Esophagus squamous epithelium (tissue), 5 donors: ENCODE measurements at places on chromosomes 7 and 10. TPM values are rescaled to one million over a fixed set of nuclear protein-coding genes. Genes with fewer than 3 reads are reported as not detected.
A peak's percentile ranks its signal among the peaks of the same experiment; 100 is the strongest.

DNA sequence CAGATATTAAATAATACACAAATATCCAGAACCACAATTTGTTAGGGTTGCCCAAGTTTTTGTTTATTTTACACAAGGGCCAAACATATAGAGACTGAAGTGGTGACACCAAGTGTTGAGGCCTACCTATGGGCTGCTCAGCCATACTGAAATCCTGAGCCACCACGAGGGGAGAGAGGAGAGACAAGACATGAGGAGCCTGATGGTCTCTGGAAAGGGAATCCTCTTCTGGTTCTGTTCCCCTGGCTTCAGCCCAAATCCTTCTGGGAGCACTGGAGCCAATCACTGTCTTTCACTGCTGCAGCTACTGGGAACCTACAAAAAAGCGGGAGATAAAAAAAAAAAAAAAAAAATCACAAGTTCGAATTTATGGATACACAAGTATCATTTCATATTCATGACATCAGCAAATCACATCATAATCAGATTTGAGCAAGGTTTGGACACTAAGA lies 1.9 kb downstream of the SKIDA1 start:
- H3K4me3 ChIP-seq, result no peak overlapping the region
- no peaks in the 10 kb centered on the region for H3K36me3 ChIP-seq
- no peak for DNase-seq
- no peaks in the 10 kb centered on the region for H3K27me3 ChIP-seq
- peaks cover 10% of the 10 kb centered on the region for H3K4me1 ChIP-seq

RTKN2 gene
- total RNA-seq, result 10.8 TPM

GRCh38 chr7:37657816-37658215 lies 25.8 kb upstream of the GPR141 start:
- H3K36me3 ChIP-seq, result no peaks in the 10 kb centered on the region
- DNase-seq, result no peak
- no peaks in the 10 kb centered on the region for H3K4me1 ChIP-seq
- H3K27ac ChIP-seq, result no peak overlapping the region
- no peaks in the 10 kb centered on the region for H3K27me3 ChIP-seq
- no peak overlapping the region for H3K4me3 ChIP-seq

DPCD gene
- total RNA-seq, result 17.4 TPM

DNA sequence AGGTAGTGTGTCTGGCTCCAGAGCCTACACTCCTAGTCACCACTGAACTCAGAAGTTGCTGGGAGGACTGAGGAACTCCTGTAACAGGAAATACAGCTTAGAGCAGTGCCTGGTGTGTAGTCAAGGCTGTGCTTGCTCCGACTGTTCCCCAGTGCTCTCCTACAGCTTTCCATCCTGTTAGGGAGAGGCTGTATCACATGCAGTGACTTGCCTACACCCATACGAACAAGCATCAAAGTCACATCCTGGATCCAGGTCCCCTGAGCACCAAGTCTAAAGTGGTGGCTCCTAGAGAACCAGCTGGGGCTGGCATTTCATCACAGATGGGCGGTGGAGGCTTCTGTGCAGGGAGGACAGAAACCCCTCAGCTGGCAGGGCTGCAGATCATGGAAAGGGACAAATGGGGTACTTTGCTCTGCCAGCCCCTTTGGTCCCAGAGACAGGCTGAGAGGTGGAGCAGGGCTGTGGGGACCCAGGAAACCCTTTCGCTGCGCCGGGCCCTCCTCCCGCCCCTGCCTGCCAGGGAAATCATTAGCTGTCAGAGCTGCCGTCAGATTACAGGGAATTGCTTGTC lies 7.7 kb downstream of the ASB10 start:
- no peak overlapping the region for H3K4me3 ChIP-seq
- no peaks in the 10 kb centered on the region for H3K36me3 ChIP-seq
- no peaks in the 10 kb centered on the region for H3K4me1 ChIP-seq
- no peak overlapping the region for H3K27ac ChIP-seq

TMEM236 gene
- total RNA-seq, result 0.13 TPM

DNA sequence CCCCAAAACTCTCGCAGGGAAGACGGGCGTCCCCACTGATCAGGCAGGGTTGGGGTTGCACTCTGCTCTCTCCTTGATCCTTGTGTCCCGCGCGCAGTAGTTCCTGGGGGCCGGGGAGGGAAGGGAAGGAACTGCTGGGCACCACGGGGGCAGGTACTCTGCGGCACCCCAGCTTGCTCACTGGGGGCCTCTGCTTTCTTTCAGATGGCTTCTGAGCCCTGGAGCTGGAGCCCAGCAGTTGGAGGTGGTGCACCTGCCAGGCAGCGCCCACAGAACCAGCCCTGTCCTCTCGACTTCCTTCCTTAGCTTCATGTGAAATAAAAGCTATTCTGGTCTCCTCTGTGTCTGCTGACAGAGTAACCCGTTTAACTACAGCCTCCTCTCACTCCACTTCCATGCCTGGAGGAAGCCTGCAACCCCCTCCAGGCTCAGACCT lies 12.2 kb downstream of the PLAC9 start:
- no peak for DNase-seq
- H3K4me3 ChIP-seq, result peak overlapping the region; percentile 44
- no peaks in the 10 kb centered on the region for H3K36me3 ChIP-seq
- H3K27ac ChIP-seq, result peak overlapping the region; percentile 61
- H3K4me1 ChIP-seq, result peaks cover 10% of the 10 kb centered on the region
- H3K27me3 ChIP-seq, result no peaks in the 10 kb centered on the region

GARIN1A gene
- total RNA-seq, result 0.19 TPM

- H3K36me3 ChIP-seq, result no peaks in the 10 kb centered on the region
- no peaks in the 10 kb centered on the region for H3K4me1 ChIP-seq
- no peaks in the 10 kb centered on the region for H3K27me3 ChIP-seq
- DNase-seq, result no peak
These were observed 6.9 kb downstream of the LYZL1 start for GRCh38 chr10:29295813-29296212.

DNA sequence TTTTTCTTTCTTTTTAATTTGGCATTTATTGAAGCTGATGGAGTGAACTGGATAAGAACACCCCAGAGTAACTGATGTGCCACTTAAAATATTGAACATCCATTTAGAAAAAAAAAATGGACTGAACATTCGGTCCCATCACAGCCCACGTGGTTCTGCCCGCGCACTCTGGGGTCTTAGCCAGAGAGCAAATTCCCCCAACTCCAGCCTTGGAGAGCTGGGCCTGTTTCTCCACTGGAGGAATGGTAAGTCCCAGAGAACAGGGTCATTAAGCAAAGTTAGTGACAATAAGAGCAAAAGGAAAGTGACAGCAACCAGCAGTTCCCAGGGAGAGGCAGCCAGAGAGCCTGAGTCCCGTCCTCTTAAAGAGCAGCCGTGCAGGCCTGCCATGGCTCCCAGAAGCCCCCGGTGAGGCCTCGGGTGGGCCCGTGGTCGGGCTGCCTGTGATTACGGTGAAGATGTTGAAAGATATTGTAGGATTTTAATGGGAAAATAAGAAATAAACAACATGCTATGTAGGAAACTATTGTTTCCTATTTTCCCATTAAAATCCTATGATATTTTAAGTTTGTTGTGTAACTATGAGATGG lies 487.9 kb upstream of the MKI67 start:
- no peak for DNase-seq
- no peak overlapping the region for H3K4me3 ChIP-seq
- H3K27ac ChIP-seq, result no peak overlapping the region
- no peaks in the 10 kb centered on the region for H3K36me3 ChIP-seq
- no peaks in the 10 kb centered on the region for H3K4me1 ChIP-seq

GRCh38 chr10:100715101-100715444 lies 30.3 kb upstream of the PAX2 start:
- no peaks in the 10 kb centered on the region for H3K36me3 ChIP-seq
- no peak for DNase-seq
- no peak overlapping the region for H3K27ac ChIP-seq
- no peak overlapping the region for H3K4me3 ChIP-seq

GRCh38 chr10:18087355-18087754 lies 52.9 kb upstream of the CACNB2 start:
- no peak overlapping the region for H3K4me3 ChIP-seq
- H3K4me1 ChIP-seq, result no peaks in the 10 kb centered on the region
- no peaks in the 10 kb centered on the region for H3K27me3 ChIP-seq

DNA sequence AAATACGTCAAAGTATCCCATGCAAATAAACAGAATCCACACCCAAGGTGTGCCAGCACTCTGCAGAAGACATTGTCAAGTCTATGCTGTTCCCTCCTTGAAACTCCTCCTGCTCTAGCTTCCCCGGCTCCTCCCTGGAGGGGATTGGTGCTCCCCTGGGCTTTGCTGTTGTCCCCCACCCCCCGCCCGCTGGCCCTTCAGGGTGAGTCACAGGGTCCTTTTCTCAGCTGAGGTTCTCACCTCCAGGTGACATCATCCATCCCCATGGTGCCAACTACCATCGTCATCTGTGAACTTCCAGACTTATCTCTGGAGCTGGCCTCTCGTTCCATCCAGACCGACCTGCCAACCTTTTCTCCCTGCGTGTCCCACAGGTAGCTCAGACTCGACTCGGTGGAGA lies 77.0 kb downstream of the ITIH5 start:
- H3K4me1 ChIP-seq, result peaks cover 18% of the 10 kb centered on the region
- H3K36me3 ChIP-seq, result no peaks in the 10 kb centered on the region
- H3K27ac ChIP-seq, result no peak overlapping the region
- no peak for DNase-seq
- H3K4me3 ChIP-seq, result no peak overlapping the region

DNA sequence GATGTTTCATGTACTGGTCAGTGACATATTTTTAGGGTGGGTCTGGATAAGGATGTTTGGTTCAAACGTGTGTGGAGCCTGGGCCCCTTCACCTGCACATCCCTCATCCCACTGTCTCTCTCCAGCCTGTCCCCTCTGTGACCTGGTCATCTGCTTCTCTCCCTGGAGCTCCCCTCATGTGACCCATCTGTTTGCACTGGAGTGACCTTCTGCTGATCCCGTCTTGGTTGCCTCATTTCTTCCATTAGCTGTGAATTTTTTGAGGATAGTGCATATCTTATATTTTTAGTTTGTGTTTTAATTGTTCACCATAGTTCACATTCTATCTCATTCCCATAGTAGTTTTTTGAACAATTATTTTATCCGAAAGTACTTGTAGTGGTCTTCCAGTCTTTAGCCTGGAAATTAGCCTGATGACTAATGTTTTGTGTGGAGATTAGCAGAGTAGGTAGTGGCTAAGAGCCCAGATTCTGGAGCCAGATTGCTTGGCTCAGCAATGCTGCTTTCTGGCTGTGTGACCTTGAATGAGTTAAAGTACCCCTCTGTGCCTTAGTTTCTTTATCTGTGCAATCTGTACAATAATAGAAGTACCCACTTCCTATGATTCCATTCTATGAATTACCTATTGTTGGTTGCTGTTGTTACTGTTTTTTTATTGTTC lies 224.5 kb downstream of the LRMDA start:
- peaks cover 4% of the 10 kb centered on the region for H3K4me1 ChIP-seq
- H3K36me3 ChIP-seq, result no peaks in the 10 kb centered on the region
- no peak overlapping the region for H3K4me3 ChIP-seq
- no peak for DNase-seq
- peak overlapping the region; percentile 28 for H3K27ac ChIP-seq

DNA sequence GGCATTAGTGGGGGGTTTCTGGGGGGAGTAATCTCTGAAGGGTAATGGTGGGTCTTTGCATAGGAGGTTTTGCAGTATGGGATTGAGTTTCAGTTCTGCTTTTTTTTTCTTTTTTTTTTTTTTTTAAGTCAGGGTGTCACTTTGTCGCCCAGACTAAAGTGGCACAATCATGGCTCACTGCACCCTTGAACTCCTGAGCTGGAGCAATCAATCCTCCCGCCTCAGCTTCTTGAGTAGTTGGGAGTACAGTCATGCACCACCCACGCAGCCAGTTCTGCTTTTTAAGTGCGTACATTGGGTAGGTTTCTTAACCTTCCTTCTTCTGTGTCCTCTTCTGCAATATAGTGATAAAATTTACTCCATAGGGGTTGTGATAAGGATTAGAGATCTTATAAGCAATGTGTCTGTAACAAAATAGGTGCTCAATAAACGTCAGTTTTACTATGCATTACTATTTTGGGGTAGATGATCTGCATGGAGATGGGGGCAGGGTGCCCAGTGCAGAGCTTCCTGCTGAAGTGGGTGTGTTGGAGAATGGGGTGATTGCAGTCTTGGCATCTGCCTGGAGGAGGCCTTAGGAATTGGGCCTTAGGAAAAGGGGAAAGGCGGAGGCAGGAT lies 9.6 kb downstream of the KAZALD1 start:
- no peak overlapping the region for H3K4me3 ChIP-seq
- peaks cover 13% of the 10 kb centered on the region for H3K27me3 ChIP-seq
- H3K36me3 ChIP-seq, result no peaks in the 10 kb centered on the region
- H3K4me1 ChIP-seq, result peaks cover 11% of the 10 kb centered on the region

PLXNA4 gene
- 2.9 TPM for total RNA-seq

- no peak for DNase-seq
- no peak overlapping the region for H3K4me3 ChIP-seq
- no peaks in the 10 kb centered on the region for H3K36me3 ChIP-seq
- no peak overlapping the region for H3K27ac ChIP-seq
- H3K27me3 ChIP-seq, result no peaks in the 10 kb centered on the region
These were observed 14.8 kb downstream of the OGDHL start for GRCh38 chr10:49747303-49747646.

TAS2R41 gene
- total RNA-seq, result not detected

GRCh38 chr7:150937848-150938561 lies 40.1 kb downstream of the KCNH2 start:
- no peak overlapping the region for H3K27ac ChIP-seq
- H3K4me3 ChIP-seq, result no peak overlapping the region
- no peaks in the 10 kb centered on the region for H3K27me3 ChIP-seq
- no peaks in the 10 kb centered on the region for H3K36me3 ChIP-seq

- H3K4me1 ChIP-seq, result peaks cover 14% of the 10 kb centered on the region
- DNase-seq, result no peak
- H3K27me3 ChIP-seq, result no peaks in the 10 kb centered on the region
- H3K36me3 ChIP-seq, result no peaks in the 10 kb centered on the region
- H3K4me3 ChIP-seq, result no peak overlapping the region
- peak overlapping the region; percentile 34 for H3K27ac ChIP-seq
These were observed 80.5 kb downstream of the C10orf105 start for GRCh38 chr10:71638822-71639719.

DNA sequence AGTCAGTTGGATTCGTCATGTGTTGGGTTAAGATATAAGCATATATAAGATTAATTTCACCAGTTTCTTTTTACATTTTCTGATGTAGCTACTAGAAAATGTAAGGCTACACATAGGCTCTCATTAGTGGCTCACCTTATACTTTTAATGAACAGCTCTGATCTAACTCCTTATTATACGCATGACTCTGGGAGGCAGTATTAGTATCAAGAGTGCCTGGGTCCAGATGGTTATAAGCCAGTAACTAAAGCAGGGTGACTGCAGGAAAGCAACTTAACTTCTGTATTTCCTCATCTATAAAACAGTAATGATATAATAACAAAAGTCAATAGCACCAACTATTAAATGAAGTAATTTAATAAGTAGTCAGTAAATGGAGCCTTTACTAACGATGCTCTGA lies 1.4 kb upstream of the ELMO1 start:
- H3K27me3 ChIP-seq, result no peaks in the 10 kb centered on the region
- H3K36me3 ChIP-seq, result no peaks in the 10 kb centered on the region
- H3K27ac ChIP-seq, result no peak overlapping the region
- no peak for DNase-seq
- peaks cover 2% of the 10 kb centered on the region for H3K4me1 ChIP-seq
- H3K4me3 ChIP-seq, result no peak overlapping the region

GNAT3 gene
- not detected for total RNA-seq
